Activated CD4-positive, alpha-beta T cell treated with anti-CD3 and anti-CD28 coated beads, Interleukin-2, Interleukin-4, amounts not matched to agents 100 ng/mL and 50 ng/mL, durations not matched to agents 16 hours and 8 hours (primary cell): ENCODE measurements at places on chromosomes 6 and 20.

DNA sequence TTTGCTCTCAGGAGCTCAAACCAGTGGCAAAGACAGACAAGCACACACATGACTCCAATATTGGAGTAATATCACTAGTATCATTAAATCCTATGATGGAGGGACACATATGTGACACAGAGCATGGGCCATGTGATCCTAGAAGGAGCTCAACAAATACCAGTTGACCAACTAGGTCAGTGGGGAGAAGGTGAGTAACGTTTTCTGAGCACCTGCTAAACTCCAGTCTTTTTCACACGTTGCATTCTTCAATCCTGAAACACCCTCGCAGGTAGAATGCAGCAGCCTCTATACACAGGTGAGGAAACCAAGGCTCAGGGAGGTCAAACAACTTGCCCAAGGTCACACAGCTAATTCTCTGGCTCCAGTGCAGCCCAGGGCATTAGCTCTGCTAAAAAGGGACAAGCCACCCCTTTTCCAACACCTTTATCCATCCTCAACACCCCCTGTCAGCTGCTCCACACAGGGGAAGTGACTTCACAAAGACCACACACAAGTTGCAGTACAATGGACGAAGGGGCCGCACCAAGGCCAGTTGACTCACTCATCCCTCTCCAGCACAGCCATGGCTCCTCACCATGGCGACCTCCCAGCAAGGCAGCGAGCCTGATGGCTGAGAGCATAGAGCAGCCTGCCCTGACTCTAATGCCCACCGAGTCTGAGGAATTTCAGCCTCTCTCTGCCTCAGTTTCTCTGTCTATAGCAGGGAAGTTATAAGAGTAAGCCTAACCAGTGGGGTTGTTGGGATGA, 4.4 kb downstream of the CAPN11 start:
- DNase-seq: no peak

DNA sequence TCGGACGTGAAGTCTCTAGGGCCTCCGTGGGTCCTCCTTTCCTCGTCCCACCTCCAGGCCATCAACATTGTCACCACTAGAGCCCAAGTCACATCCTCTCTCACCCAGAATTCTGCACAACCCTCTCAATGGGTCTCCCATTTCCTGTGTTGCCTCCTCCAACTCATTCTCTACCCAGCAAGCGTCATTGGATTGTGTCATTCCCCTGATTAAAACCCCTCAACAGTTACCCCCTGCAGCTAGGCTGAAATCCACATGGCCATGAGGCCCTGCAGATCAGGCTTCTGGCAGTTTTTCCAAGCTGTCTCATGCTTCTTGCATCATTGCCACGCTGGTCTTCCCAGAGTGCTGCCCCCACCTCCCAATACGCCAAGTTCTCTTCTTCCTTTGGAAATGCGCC, 12.9 kb upstream of the FAM210B start:
- DNase-seq: no peak

DNA sequence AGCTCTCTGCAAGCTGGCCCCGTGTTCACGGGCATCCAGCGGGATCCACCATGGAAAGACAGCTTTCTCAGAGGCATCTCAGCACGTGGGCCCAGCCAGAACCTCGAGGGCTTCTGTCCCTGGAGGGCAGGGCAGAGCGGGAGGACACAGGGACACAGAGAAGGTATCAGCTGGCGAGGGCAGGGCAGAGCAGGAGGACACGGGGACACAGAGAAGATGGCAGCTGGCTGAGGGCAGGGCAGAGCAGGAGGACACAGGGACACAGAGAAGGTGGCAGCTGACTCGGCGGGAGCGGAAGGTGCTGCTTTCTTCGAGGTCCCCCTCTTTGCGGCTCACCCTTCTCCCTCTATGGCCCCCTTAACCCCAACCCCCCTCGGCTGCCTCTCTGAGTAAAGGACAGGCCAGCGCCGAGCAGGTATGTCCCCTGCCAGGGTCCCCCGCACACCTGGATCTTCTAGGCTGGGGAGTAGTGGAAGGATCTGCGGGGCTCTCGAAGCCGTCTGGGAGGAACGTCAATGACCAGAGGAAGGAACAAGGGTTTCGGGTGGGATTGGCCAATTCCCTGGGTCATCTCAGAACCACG, 28.9 kb upstream of the BHLHE23 start:
- DNase-seq: no peak

- DNase-seq: no peak
These were observed 19.0 kb downstream of the TUBB2A start for GRCh38 chr6:3138341-3138740.

GRCh38 chr6:1409774-1410465, 20.5 kb downstream of the FOXF2 start:
- no peak for DNase-seq

- no peak for DNase-seq
These were observed 99.0 kb downstream of the QRSL1 start for GRCh38 chr6:106728296-106728870.

GRCh38 chr20:16569246-16570153, 3.7 kb downstream of the KIF16B start:
- no peak for DNase-seq

GRCh38 chr20:42981253-42981652, 208.5 kb downstream of the PTPRT start:
- no peak for DNase-seq

GRCh38 chr20:48261398-48261910, 476.2 kb upstream of the SULF2 start:
- DNase-seq: no peak

DNA sequence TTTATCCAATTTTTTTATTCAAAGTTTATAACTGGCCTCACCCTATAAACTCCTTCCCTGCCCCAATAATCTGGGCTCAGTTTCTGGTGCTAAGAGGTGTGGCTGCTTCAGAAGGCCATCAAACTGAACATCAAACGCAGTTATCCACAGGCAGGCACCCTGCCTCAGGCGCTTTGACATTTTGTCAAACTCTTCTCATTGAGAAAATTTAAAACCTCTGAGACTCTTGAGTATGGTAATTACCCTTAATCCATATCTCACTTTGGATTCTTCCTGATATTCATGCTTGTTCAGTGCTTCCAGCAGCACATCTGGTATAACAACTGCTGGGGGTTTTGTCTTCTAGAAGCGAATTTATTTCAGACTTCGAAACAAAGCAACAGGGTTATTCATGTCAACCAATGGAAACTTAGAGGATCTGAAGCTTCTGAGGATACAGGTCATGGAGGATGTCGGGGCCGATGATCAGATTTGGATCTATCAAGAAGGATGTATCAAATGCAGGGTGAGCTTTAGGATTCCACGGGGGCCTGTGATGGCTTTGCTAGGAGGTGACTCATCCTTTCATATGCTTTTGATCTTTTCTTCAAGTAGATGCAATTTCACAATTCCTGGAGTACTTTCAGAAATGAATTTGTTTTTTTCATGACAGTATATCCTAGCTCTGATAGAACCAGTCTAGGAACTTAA, 68.2 kb downstream of the RTN4IP1 start:
- DNase-seq: peak; percentile 19

DNA sequence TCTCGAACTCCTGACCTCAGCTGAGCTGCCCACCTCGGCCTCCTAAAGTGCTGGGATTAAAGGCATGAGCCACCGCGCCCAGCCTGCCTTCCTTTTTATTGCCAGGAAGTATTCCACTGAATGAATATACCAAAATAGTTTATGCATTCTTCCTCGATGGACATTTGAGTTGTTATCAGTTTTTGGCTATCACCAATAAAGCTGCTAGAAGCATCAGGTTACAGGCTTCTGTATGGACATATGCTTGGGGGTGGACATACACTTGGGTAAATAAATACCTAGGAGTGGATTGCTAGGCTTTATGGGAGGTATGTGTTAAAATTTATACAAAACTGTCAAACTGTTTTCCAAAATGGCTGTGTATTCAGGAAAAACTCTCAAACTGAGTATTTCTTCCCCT, 10.0 kb upstream of the RPS10 start:
- DNase-seq: no peak

- DNase-seq: no peak
These were observed 13.7 kb upstream of the LGSN start for GRCh38 chr6:63333440-63333839.

GRCh38 chr6:37868447-37868825, 48.9 kb downstream of the ZFAND3 start:
- no peak for DNase-seq

DNA sequence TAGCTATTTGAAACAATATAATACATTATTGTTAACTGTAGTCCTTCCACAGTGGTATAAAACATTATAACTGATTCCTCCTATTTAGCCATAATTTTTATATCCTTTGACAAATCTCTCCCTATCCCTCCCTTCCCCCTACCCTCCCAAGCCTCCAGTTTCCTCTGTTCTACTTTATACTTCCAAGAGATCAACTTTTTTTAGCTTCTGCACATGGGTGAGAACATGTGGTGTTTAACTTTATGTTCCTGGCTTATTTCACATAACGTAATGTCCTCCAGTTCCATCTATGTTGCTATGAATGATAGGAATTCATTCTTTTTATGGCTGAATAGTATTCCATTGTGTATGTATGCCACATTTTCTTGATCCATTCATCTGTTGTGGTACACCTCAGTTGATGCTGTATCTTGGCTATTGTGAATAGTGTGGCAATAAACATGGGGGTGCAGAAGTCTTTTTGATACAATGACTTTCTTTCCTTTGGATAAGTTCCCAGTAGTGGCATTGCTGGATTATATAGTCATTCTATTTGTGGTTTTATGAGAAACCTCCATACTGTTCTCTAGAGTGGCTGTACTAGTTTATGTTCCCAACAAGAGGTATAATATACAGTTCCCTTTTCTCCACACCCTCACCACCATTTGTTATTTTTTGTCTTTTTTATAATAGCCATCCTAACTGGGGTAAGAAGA, 205.0 kb downstream of the KCNQ5 start:
- no peak for DNase-seq

DNA sequence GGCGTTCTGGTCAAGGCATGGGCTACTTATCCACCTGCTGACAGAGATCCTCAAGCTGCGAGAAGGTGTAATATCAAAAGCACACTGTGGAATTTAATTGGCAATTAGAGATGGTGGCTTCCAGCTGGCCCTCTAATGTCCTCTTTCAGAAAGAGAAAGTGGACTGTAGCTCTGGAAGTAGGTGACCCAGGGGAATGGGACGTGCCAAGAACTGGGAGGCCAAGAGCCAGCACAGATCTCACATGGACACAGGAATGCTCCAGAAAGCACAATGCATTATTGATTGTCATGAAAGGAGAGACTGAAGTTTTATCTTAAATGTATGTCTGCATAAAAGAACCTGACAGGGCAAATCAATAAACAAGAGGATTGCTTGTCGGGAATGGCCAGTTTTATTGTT, 198.6 kb upstream of the CDH4 start:
- no peak for DNase-seq
